ENCODE measurements at places on chromosomes 16 and 17.

DNA sequence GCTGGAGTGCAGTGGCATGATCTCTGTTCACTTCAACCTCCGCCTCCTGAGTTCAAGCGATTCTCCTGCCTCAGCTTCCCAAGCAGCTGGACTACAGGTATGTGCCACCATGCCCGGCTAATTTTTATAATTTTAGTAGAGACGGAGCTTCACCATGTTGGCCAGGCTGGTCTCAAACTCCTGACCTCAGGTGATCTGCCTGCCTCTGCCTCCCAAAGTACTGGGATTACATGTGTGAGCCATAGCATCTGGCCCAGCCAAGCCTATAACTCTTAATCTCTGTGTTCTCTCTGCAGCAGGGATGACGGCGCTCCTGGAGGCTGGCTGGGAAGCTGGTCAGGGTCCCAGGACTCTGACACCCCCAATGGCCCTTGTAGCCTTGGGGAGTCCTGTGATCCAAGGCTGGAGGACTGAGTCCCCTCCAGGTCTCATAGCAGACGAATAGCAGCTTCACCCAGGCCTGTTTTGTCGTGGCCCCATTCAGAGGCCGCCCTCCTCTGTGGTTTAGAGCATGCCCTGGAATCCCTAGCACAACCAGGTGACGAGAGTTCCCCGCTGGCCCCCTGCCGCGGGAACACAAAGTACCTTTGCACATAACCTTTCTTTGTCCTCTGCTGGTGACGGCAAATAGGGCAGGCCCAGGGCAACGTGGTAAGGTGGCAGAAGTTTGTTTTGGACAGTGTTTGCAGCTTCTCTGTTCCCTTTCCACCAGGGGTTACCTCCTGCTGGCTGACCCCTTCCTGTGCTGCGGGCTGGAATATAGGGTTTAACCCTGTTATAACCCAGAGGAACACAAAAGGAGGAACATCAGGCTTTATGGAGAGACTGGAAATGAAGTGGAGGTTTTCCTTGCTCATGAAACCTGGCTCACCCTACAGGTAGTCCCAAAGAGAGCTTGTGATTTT lies 43.0 kb upstream of the TOB1 start:
- no peak for DNase-seq

DNA sequence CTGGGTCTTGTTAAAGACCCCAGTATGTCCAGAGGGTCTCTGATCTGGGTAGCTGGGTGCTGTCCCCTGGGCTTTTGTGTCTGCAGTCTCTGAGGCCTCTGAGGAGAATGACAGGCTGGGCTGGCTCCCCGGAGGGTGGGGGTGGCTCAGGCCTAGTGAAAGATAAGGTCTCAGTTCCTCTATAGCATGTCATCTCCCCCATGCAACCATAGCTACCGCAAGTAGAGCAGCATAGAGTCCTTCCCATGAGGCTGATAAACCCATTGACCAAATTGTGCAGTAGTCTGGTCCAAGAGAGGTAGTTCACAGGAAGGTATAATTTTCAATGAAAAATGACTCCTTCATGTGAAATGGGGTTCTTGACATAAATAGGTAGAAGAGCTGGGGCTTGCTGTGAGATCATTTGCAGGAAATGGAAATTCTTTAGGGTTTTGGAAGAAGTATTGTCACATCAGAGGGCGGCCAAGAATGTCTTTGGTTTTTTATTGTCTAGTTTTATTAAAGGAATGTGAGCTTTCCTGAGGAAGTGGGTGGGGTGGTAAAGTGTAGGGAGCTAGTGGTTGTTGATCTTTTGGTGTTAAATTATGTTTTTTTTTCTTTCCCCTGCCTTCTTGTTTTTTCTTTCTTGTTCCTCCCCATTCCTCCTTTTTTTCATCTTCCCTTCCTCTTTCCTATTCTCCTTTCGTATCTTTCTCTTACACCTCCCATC lies 21.0 kb downstream of the SLC7A6OS start:
- DNase-seq = no peak

GRCh38 chr16:66036184-66036583 lies 330.3 kb upstream of the CDH5 start:
- no peak for DNase-seq

DNA sequence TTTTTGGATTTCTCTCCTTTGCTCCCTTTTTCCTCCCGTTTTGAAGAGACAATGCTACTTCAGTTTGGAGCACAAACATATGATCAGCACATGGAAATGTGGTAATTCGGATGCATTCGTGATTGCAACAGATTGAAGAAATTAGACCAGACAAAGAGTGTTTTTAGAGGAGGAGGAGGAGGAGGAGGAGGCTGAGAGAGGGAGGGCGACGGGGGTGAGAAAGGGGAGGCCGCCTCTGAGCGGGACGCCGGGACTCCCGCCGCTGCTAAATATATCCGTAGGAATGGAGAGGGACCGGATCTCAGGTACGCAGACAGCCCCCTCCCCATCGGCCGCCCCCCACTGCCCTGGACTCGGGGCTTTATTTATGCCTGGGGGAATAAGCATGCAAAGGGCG lies 179.3 kb downstream of the SEC14L1 start:
- DNase-seq = no peak

DNA sequence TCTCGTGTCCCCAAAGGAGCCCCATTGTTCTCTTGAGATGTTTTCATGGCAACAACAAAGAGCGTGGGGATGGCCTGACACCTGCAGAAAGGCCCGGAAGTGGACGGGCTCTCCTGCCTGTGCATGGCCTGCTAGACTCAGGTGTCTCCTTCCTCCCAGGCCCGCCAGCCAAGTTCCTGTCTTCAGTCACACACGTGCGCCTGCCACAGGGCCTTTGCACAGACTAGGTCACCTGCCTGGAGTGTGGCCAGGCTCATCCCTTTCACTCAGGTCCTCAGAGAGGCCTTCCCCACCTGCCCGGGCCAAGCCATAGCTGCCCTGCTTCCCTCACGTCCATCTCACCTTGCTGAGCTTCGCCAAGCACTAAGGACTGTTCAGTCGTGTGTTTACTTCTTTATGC lies 300.9 kb downstream of the FOXL1 start:
- no peak for DNase-seq

DNA sequence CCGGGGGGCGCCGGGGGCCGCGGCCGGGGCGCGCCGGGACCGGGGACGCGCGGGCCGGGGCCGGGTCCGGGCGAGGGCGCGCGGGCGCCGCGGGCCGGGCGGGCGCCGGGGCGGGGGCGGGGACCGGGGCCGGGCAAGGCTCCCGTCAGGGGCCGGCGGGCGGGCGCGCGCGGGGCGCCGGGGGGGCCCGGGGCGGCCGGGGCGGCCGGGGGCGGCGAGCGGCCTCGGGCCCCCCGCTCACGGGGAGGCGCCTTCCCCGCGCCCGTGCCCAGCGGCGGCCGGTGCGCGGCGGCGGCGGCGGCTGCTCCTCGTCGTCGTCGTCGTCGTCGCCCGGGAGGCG lies 563 bp downstream of the ZCCHC14 start:
- no peak for DNase-seq

DNA sequence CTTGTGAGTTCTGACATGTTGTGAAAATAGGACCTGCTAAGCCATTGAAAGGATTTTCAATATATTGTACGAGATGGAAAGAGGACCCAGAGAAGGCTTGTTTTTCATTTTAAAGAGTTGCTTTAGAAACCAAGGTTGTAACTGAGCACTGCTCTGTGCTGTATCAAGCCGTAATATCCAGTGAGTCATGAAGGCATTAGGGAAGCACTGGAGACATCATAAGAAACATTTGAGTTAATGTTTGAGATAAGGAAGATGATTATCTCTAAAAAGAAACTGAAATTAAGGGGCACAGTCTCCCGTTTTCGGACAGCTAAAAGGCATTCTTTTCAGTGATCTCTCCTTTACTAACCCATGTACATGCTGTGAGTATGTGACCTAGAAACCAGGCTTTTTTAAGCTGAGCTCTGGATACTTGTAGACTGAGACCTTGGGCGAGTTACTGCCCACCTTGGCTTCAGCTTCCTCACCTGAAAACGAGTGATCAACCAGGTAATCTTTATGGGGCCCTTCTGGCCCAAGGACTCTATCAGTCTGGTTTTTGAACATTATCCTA lies 149.2 kb upstream of the TBX2 start:
- no peak for DNase-seq

DNA sequence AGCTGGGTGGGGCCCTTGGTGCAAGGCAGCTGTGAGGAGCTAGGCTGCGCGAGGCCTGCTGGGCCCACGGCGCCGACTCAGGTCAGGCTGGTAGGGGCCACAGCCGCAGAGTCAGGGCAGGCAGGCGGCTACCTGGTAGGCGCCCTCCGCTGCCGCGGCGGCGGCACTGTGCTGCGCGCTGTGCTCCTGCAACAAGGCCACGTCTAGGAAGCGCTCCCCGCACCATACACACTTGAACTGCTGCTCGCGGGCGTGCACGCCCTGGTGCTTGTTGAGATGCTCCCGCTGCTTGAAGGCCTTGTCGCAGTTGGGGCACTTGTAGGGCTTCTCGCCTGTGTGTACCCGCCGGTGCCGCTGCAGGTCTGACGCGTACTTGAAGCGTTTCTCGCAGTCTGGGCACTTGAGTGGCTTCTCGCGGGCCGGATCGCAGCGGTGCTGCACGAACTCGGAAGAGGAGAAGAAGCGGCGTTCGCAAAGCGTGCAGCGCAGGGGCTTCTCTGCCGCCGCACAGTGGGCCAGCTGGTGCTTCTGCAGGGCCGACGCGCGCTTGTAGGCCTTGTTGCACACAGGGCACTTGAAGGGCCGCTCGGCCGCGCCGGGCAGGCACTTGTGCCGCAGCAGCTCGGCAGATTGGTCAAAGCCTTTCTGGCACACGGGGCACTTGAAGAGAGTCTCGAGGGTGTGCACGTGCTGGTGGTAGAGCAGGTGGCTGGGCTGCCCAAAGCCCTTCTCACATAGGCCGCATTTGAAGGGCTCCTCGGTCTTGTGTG lies 3.9 kb downstream of the ZNF319 start:
- DNase-seq = no peak

DNA sequence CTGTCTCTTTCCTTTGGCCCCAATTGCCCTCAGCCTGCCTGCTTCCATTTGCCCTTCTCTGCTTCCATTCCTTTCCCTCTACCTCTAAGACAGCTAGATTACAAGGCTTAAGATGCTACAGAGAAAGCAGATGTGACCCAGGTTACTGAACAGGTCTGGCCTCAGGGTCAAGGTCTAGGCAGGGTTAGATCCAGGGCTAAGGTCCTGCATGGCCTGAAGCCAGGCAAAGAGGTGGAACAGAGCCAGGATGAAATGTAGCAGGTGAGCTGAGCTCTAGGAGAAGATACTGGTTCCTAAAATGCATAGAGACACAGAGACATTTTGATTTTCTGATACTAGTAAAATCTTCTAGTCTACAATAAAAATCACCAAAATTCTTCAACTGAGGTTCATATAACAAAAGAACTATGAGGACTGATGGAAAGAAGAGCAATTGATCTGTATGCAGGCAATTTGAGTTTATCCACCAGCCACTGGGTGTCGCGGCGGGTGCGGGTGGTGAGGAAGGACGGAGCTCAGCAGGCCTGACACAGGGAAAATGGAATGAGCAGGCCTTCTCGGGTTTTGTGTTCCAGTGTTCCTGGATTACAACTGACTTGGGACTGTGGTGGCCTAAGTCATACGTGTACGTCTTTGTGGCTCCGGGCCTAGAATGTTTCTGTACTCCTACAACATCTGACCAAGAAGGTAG lies 95.9 kb downstream of the MYH10 start:
- no peak for DNase-seq

DNA sequence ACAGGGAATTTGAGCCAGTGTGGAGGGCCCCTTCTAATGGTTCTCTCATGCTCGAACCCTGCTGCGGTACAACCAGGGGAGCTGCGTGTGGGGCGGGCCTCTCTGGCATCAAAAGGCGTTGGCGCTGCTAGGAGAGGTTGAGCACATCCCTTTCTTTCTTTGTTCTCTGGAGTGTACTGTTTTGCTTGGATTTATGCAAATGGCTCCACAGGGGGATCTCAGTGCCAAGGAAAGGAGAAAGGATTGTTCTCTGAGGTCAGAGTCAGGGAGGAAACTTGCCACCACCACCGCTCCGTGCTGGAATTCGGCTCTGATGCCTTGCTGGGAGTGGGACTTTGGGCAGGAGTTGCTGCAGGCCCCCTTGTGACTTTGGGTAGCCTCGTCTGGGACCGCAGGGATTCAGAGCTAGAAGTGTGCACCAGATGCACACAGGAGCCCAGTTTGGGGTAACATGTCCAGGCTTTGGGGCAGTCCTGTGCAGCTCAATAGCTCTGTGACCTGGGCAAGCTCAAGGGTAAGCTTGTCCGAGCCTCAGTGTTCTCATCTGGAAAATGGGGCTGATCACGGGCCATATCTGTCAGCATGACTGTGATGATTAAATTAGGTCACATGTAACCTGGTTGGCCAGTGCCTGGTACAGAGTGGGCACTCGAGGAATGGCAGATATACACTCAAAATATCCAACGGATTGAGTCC lies 353.0 kb upstream of the EEF2KMT start:
- no peak for DNase-seq

DNA sequence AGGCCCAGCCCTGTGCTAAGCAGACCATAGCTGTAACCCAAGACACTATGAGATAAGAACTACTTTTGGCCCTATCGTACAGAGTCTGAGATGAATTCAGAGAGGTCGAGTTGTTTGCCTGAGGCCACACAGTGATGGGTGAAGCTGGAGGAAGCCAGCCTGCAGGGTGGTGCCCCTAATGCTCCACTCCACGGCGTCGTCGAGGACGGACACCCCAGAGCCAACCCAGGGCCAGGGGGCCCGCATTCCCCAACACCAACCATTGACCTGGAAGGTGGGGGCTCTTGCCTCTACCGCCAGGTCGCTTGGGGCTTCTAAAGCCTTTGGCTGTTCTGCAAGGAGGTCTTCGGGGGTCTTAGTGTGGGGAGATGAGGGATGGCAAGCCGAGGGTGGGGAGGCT lies 84.1 kb downstream of the IRF8 start:
- no peak for DNase-seq

DNA sequence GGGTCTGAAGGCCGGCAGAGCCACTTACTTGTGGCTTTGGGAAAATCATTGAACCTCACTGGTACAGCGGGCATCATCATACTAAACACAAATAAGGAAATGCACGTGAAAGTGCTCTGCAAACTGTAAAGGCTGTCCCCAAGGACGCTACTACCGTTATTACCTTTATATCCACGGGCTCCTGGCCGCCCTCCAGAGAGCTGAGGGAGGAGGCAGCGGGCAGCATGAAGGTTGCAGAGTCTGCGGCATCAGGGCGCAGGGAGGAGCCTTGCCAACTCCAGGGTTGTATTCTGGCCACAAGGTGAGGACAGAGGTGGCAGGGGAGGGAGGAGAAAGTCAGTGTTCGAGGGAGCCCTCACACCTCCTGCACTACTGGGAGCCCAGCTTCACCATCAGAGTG lies 68.3 kb upstream of the GCSH start:
- DNase-seq = no peak

DNA sequence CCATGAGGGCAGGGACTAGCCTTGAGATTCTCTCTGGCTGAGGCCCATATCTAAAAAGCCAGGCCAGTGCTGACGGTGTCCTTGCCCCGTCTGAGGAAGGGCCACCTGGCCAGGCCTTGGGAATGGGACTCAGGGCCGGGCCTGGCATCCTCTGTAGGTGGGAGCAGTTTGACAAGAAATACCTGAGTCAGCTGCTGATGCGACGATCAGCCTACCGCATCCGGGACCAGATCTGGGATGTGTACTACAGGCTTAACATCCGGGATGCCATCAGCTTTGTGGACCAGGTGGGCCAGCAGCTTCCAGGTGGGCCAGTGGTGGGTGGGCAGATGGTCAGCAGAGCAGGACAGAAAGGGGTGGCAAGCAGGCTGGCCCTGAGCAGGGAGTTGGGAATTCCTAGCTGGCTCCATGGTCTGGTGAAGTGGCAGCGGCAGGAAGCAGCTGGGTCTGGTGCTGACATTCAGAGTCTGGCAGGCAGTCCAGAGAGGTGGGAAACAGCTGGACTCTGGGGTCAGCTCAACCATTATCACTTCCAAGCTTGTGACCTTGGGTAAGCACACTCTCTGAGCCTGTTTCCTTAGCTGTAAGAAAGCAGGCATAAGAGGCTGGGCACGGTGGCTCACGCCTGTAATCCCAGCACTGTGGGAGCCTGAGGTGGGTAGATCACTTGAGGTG lies 9.5 kb downstream of the SLC9A5 start:
- DNase-seq = no peak

- DNase-seq = no peak
These were observed 24.7 kb downstream of the PSMD7 start for GRCh38 chr16:74321356-74321755.

All from stimulated activated CD8-positive, alpha-beta memory T cell treated with anti-CD3 and anti-CD28 coated beads, Interleukin-4, amount 100 ng/mL, for 1 hour (primary cell).